Stimulated activated CD8-positive, alpha-beta memory T cell treated with anti-CD3 and anti-CD28 coated beads, Interleukin-2, amount 100 ng/mL, for 1 hour (primary cell): ENCODE measurements at places on chromosomes 1 and 21.

DNA sequence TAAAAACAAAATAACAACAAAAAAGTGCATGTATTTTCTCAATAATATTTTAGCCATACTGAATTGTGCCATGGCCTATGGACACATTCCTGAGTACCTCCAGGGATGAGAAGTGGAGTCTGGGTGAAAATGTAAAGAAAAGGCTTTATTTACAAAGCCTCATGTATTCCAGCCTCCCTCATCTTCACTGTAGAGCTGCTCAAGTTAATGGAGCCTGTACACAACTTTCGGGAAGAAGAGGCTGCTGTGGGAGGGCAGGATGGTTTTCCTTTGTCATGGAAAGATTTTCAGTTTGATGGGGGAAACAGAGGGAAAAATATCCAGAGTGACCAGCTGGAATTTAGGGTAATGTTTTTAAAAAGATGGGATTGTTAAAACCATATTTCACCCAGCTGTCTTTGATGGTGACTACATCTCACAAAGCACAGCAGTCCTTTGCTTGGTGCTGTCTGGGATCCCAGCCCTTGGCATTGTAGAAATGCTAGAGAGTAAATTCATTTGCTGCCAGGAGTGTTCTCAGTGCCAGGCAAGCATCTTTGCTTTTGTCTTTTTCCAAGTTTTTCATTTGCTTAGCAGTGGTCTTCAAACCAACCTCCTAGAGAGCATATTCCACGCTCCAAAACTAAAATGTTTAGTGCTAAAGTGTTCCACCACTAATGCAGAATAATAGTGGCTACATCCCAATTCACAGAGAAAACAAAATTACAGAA is 54.9 kb downstream of the DPT start:
- DNase-seq, result no peak

DNA sequence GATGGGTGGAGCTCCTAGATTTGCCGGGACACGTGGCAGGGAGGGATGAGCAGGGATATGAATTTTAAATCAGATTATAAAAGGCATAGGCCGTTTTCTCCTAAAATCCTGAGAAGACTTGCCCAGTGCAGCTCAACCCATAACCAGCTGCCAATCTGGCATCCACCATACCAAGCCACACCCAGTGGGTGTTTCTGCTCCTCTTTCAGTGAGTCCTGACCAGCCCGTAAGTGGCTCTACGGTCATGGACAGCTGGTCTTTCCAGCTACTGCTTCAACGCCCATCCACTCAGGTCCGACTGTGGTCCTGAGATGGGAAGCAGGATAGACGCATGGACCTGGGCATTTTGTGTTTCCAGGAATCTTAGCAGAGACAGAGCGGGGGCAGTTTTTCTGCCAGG is 107.2 kb downstream of the LAMC2 start:
- no peak for DNase-seq

DNA sequence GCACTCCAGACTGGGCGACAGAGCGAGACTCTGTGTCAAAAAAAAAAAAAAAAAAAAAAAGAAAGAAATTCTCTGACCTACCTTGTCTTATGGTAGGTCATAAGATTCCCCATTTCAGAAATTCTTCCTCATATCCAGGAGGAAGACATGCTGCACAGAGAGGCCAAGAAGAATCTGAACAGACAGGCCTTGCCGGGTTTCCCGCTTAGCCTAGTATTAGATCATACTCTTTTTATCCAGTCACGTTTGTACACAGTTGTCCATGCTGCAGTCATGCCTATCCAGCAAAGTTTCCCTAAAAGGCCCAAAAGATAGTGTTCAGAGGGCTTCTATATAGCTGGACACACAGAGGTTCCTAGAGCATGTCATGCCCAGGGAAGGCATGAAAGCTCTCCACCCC is 93.6 kb upstream of the CHODL start:
- no peak for DNase-seq

DNA sequence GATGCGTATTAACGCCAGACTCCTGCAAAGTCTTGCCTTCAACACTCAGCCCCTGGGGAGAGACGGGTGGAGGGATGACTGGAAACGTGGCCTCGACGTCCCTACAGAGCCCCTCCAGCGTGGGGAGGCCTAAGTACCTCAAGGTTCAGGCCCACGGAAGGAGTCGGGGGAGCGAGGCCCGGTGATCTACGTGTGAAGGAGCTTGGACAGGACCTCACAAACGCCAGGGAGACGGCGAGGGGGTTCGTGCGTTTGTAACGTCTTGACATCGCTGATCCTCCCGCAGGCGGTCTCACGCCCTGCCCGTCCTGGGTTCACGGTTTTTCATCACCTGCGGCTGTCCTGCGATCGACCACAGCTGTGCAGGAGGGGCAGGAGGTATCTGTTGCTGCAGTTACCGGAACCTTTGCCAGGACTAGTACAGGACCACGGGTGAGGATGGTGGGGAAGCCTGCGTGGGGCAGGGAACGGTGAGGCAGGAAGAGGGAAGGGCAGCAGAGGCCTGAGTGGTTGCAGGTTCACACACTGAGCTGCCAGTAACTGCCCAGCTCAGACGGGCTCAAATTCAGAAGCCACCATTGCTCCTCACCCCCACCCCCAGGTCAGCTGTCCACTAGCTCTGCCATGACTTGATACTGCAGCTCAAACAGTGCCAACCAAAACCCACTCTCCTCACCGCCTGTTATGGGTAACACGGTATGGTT is 889 bp upstream of the CCNL2 start:
- DNase-seq, result no peak

DNA sequence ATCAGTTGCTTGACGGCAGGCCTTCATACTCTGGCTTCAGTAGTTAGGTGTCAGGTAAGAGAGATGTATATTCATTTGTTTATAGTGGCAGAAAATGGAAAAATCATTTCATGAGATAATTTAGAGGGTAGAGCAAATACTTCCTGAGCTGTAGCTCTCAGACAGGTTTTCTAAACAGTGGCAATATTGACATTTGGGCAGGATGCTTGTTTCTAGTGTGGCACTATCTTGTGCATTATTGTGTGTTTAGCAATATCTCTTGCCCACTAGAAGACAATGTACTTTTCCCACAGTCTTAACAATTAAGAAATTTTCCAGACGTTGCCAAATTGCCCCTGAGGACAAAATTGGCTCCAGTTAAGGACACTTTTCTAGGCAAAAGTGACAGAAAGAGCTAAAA is 1143.1 kb downstream of the PLA2G4A start:
- DNase-seq, result no peak

- no peak for DNase-seq
These were observed 24.6 kb upstream of the RAP1GAP start for GRCh38 chr1:21693732-21694131.

DNA sequence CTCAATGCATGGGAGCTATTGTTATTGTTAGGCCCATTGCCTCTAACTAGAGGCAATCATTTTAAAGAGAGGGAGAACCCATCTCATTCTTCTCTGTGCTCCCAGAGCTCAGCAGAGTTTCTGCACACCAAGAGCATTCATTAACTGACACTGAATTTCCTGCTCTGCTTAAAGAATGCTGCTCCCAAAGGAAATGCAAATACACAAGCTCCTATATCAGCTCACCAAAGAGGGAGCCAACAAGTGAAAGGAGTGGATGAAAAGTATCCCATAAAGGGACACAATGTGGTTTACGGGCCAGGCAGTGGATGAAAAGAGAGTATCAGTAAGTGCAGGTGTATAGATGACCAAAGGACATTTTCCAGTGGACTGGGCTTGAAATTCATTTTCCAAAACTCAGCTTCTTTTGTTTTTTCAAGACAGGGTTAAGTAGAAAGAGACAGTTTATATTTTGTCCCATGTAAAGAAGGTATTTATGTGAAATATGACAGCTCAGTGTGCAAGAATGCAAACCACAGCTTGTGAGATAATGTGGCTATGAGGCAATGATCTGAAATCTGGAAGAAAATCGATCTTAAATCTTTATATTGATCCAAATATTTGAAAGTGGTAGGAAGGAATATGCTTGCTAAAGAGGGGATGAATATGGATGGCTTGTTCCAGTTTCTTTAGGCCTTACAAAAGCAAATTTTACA is 207.7 kb upstream of the CAMK1G start:
- DNase-seq, result no peak

DNA sequence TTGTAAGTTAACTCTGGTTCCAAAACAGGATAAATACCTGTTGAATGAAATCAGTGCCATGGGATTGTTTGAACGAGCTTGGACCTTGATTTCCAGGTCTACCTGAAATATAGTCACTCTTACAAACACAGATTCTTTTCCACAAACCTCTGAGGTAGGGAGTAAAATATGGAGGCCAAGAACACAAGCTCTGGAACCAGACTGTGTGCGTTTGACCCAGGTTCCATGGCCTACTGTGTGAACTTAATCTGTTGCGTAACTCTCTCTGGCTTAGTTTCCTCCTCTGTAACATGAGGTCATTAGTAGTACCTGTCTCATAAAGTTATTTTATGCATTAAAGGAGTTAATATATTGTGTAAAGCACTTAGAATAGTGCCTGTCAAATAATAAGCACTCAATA is 25.1 kb downstream of the DENND2D start:
- DNase-seq, result no peak

- no peak for DNase-seq
These were observed 43.2 kb downstream of the GDAP2 start for GRCh38 chr1:117886101-117886795.

DNA sequence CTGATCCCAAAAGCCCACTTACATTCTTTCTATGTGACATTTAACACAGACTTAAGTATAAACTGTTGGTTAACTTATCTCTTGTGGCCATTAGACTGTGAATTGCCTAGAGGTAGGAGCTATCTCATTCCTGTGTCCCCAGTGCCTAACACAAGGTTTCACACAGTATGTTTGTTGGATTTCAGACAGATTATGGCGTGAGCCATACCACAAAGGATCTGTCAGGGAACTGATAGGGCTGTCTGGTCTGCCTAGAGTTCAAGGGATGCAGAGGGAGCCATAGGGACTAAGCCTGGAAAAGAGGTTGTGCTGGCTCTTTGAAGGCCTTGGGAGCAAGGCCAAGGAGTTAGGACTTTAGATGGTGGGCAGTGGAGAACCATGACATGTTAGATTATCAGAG is 40.0 kb downstream of the MEF2D start:
- no peak for DNase-seq

GRCh38 chr1:55555956-55556725 is 341.0 kb upstream of the USP24 start:
- DNase-seq, result no peak

DNA sequence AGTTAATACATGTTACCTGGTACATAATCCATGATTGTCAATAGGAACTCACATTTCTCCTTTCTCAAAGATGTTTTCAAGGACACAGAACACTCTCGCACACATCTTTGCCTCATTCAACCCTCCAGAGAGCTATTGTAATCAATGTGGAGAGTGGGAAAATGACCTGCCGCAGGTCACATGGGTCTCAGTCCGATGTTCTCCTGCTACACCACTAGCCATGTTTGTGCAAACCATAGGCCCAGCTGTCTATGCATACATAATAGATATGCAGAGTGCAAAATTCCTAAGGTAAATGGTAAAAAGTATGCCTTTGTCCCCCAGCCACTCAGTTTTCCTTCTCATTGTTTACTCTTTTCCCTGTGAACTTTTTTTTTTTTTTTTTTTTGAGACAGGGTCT is 89.2 kb downstream of the ADSS2 start:
- DNase-seq, result no peak

DNA sequence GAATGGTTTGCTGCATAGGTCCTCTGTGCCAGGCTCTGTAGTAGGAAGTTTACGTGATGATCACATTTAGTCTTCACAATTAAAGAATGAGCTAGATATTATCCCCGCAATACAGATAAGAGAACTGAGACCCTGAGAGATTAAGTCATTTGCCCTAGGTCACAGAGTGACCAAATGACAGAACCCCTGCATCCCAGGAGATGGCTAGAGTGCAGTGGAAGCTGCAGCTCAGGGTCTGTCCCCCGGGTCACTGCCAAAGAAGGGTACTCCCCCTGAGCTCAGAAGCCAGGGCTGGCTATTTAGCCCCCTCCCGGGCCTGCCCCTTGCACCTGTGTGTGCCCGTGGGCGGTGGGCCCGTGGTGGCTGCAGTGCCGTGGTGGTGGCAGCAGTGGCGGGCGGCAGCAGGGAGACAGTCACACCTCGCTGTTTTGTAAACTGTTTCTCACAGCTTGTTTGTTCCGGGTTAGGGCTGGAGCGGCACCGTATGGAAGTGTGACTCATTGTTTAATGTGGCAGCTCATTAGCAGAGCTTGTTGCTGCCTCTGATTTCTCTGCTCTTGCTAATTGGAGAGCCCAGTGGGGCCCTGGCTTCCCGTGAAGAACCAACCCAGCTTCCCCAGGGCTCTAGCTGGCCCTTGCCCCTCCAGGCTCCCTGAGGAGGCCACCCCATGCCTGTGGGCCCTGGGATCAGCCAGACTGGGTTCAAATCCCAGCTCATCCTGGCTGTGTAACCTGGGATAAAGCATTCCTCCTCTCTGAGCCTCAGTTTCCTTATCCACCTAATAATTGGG is 19.3 kb upstream of the FOXO6 start:
- DNase-seq, result no peak

DNA sequence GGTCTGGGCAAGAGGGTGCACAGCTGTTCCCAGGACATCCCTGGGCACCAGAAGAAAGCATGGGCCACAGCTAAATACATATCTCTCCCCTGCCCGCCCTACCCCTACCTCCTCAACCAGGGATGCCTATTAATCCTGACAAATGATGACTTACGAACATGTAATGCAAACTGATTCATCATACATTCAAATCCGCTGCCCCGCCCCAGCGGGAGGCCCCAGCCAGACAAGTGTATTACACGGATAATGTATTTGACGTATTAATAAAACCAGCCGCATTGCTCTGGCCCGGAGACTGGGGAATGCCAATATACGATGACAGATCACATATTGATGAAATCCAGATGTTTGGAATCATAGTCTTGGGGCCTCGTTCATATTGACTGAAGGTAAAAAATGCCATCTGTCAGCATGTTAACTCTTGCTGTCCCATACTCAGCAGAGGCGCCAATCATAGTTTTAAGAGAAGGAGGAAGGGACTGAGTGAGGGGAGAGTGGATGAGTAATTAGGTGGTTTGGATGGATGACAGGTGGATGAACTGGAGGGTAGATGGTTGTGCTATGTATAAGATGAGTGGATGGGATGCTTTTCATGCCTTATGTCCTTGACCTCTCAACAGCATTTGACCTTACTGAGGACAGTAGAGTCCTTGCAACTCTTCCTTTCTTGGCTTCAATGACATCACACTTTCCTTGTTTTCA is 68.2 kb downstream of the TMEM53 start:
- DNase-seq, result no peak

DNA sequence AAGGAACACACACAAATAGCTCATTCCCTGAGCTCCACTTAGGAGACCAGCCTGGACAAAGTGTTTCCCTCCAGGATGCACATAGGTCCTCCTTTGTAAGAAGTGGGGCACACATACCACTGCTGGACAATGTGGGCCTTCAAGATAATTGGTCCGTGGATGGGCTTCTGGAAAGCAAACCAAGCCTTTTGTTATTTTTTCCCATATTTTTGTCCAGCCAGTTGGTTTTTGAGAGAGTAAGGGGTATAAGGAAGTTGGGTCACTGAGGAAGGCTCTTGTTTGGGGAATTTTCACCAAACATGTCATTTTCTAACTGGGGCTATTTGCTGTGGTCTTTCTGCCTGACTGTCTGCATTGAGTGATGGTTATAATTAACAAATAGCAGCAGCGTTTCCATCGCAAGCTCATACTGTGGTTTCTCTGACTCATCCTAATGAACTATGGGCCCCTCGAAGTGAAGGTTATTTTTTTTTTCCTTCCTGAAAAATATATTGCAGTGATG is 306.3 kb upstream of the DUSP10 start:
- no peak for DNase-seq

GRCh38 chr1:33905241-33905640 is 41.4 kb downstream of the HMGB4 start:
- DNase-seq, result no peak
